ENCODE measurements at places on chromosomes 4 and X.

DNA sequence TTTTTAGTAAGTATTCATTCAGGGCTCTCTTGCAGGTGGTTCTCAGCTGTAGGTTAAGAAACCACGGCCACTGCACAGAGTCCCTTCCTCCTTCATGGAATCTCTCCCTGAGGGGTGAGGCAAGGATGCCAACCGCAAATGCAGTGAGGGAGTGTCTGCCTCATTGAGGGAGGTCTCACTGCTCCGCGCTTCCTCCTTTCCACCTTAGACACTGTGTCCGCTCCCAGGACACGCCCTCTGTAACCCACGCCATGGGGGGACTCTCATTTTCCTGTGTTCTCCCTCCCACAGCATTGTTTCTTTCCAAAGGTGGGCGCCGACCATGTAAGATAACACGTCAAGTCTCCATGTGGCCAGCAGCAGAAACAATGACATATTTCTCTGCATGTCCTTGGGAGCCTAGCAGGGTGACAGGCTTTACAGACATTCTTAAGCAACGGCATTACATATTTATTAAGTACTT, 63.2 kb downstream of the SEPSECS start:
- no peak for DNase-seq

GRCh38 chr4:154660052-154660451, 47.6 kb upstream of the FGG start:
- DNase-seq: no peak

GRCh38 chrX:69524781-69525363, 20.7 kb downstream of the NALF2 start:
- no peak for DNase-seq

GRCh38 chr4:88062843-88063242, 55.4 kb downstream of the PKD2 start:
- no peak for DNase-seq

DNA sequence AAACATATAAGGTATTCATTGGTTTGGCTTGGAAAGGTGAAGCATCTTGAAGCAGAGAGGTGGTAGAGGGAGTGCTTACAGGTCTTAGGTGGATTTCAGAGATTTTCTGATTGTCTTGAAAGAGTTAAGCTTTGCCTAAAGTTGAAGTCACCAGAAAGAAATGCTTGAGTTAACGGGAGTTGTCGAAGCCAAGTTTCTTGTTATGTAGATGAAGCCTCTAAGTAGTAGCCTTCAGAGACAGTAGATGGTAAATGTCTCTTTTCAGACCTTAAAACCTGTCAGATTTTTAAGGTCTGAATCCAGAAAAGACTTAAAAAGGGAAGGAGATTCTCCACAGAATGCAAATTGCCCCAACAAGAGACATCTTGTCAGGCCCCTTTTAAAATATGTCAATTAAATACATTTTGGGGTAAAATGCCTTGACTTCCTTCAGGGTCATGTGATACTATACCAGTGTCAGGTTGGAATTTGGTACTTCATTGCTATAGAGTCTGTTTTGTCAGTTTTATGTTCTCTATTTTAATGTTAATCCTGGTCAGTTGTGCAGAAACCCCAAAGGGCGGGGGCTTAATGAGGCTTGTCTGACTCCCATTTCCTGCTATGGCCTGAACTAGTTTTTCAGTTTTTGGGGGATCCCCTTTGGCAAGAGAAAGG, 81.0 kb downstream of the PCDH18 start:
- DNase-seq: no peak

GRCh38 chr4:114137984-114138383, 158.5 kb upstream of the ARSJ start:
- no peak for DNase-seq

DNA sequence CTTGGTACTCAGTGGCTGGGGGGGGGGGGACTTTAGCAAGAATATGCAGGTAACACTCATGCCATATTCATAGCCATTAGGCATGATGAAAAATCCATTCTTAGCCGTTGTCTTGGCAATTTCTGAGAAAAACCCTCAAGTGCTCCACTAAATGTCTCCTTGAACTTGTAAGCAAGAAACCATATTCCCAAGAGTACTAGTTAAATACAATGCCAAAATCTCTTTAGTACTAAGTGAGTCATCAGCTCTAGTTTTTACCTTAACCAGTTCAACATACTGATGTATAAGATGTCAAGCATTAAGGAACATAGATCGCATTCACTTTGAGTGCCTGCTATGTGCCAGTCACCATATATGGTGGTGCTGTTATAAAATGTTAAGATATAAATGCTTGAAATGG, 27.5 kb downstream of the UBE2D3 start:
- no peak for DNase-seq

Data from HCT116 (cell line).